ENCODE measurements at places on chromosomes 5 and 9.
A peak's percentile ranks its signal among the peaks of the same experiment; 100 is the strongest.

DNA sequence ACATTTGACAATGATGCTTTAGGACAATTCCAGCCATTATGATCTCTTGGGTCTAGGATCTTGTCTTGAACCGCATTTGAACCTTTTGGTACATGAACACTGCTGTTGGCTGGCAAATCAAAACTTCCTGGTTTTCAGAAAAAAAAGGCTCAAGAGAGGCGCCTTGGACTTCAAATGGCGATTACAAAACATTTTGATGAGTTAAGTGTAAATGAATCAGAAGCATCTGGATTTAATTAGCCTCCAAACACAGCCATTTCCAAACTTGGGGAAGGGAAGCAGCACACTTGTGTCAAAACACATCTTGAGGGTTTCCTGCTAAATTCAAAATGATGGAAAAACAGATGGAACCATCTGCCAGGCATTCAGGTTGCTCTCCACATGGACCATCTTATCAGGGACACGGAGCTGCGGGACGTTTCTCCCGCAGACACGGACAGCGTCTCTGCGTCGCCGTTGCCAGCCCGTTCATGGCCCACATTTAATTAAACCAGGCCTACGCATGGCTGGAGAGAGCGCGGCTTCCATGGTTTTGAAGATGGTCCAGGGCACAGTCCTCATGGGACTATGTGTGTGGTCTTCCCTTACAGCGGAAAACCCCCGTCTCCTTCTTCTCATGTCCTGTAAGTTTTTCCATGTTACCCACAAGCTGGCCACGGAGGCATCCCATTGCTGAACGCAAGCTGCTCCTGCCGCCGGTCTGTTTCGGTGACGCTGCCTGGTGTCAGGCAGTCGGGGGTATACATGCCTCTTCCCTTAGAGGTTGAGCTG, 55.8 kb upstream of the PTCH1 start:
- no peak for DNase-seq

DNA sequence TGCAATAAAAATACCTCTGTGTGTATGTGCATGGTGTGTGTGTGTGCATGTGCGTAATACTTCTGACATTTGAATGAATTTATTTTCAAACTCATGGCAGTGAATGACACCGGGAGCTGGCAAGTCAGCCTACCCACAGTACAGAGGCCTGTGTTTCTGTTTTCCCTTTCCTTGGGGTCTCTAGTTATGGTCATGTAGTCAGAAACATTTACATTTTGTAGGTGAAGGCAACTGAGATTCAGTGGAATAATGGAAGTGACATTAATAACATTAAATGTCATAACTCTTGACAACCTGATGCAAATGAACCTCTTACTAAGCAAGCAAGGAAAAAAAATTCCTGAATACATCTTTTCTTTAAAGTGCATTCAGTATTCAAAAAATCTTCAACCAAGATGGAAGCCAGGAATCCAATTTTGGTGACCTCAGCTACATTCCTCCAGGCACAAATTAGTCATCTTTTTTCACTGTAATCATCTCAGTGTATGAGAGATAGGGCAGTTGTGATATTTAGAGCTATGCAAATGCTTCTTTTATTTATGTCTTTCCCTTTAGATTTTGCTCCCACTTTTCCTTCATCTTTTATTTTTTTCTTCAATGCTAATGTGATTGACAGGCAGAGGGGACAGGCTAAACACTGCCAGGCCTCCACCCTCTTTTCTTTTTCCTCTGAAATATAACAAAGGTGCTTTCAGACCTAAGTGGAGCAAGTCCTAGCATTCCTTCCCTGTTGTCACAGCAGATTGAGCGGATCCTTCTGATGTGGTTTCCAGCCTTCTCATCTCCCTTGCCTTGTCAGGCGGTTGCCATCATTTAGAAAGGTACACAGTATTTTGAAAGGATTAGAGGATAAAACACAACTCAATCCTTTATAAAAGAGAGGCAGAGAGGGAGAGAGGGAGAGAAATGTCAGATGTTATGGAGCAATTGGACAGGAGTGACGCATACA, 569.8 kb upstream of the ADAMTS16 start:
- no peak for DNase-seq

GRCh38 chr5:149371296-149371962, 7.7 kb downstream of the IL17B start:
- DNase-seq, result peak; percentile 35

DNA sequence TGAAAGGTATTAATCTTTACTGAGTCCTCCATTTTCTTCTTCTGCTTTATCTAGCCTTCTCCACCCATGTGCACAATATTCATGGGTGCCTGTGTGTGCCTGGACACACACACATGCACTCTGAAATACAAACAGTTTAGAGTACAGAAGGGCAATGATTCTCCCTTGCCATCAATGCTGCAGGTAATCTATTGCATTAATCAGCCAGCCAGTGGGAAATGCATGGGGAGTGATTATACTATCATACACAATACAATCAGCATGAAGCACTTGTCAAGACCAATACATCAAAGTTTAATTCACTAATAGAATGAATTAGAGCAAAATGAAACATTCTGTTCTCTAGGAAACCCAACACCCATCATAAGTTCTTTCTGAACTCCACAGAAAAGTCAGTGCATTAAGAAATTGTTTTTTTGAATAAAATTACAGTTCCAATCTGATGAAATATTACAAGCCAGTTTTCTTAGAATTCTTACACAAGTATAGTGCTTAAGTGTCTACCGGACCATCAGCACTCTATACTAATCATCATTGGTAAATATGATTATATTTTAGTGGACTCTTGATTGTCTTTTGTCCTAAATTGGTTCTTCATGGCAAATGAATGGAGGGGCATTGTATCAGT, 172.2 kb downstream of the ZSWIM6 start:
- no peak for DNase-seq

GRCh38 chr5:103834216-103834615, 271.6 kb upstream of the NUDT12 start:
- DNase-seq, result no peak

DNA sequence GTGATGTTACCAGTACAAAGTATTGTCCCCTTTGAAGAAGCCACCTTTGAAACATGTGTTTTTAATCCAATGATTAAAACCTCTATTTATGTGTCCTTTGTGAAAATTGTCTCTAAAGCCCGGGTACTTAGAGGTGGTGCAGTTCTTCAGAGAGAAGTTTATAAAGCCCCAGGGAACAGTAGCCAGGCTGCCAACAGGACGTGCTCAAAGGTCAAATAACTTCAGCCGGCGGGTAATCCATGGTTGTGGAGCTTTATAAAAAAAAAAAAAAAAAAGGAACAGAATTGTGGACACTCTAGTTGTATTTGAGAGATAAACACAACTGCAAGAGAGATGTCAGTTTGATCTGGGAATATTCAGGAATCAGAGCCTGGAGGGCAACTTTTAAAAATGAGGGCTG, 57.9 kb upstream of the CTNND2 start:
- no peak for DNase-seq

DNA sequence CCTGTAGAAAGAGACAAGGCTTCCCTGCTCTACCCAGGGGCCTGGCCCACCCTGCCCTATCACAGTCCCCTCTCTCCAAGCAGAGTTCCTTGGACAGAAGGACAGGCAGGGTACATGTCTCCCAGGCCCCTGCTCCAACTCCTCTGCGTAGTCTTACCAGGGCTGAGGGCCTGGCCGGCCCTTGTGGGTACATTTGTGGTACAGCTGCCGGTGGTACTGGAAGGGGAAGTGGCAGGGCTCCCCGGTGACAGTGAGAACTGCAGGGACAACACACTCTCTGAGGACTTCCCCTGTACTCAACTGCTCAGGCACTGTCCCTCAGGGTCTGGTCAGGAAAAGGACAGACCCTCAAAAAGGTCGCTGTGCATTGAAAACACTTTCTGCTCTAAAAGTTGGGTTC, 3.6 kb downstream of the F12 start:
- no peak for DNase-seq

- no peak for DNase-seq
Observed at GRCh38 chr9:137250329-137251193, 525 bp upstream of the STPG3 start.

DNA sequence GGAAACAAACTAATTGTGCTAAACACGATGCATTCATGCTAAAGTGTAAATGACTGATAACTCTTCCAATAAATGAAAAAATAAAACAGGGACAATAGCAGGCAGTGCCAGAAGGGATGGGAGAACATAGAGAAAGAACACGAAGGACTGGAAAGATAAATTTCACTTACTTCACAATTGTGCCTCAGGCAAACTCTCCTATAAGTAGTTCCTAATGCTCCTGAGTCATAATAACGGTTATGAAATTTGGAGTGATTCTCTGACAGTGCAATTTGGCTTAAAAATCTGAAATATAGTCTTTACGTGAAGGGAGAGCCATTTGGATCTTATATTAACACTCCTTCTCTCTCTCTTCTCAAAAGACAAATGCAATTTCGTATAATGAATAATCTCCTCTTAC, 2218.5 kb downstream of the MAT2B start:
- no peak for DNase-seq

GRCh38 chr9:94210616-94211603, 48.2 kb upstream of the ZNF169 start:
- DNase-seq, result no peak

DNA sequence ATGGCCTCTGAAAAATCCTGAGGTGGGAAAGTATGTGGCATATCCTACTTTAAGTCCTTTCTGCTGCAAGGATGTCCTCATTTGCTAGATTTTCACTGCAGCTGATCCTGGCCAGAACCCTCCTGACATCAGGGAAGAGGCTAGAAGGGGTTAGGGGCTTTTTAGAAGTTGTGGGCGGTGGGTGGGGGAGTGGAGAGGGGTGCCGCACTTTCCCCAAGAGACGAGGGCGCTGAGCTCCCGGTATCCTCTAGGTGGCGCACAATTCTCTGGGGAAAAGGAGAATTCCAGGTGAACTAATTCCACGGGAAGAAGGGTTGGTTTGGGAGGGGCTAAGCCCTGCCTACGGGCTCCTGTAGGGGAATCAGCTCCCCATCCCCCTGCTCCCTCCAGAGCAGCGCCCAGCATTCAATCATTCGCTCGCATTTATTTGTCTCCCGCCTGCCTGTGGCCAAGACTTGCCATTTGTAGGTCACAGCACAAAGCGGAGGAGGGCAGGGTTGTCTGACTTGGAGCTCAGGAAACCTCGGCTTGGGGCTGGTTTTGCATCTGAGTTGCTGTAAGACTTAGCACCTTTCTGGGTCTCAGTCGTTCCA, 42.9 kb upstream of the HAND1 start:
- no peak for DNase-seq

DNA sequence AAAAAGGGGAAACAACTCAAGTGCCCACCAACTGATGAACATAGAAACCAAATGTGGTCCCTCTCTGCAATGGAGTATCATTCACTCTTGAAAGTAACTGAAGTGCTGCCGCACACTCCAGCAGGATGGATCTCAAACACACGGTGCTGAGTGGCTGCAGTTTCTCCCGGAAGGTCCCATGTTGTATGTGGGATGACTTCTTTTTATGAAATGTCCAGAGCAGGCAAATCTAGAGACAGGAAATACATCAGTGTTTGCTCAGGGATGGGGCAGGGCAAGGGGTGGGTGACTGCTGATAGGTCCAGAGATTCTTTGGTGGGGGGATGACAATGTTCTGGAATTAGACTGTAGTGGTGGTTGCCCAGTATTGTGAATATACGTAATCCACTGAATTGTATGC, 89.9 kb upstream of the ADAMTS2 start:
- DNase-seq, result no peak

DNA sequence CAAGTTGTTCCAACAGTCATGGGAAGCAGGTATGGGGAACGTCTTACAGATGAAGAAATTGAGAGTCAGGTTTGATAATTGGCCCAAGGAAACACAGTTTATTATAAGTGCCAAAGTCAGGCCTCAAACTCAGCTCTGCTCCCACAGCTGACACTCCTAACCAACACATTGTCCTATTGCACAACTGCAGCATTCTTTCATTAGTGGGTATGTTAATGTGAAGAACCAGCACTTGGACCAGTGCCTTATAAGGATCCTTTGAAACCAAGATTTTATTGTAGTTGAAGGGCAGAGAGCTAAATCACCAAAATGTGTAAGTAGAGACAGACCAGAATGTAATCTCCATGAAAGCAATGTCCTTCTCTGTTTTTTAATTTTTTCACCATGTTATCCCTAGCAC, 56.1 kb downstream of the GRIA1 start:
- DNase-seq, result peak; percentile 50

DNA sequence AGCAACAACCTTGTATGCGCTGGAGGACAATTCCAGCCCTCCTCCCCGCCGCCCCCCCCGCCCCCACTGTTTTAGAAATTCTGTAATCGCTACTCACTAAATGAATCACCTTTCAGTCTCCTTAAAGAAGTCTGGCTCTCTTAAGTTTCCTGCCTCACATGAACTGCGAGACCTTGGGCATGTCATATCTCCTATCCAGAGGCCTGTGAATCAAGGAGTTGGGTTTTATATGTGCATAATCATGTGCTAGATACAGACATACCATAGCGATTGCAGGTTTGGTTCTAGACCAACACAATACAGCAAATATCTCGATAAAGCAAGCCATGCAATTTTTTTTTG, 337 bp upstream of the DMAC1 start:
- no peak for DNase-seq

GRCh38 chr9:36770025-36770424, 197.3 kb downstream of the MELK start:
- no peak for DNase-seq

- no peak for DNase-seq
Observed at GRCh38 chr9:37922363-37923117, 18.6 kb upstream of the SLC25A51 start.

DNA sequence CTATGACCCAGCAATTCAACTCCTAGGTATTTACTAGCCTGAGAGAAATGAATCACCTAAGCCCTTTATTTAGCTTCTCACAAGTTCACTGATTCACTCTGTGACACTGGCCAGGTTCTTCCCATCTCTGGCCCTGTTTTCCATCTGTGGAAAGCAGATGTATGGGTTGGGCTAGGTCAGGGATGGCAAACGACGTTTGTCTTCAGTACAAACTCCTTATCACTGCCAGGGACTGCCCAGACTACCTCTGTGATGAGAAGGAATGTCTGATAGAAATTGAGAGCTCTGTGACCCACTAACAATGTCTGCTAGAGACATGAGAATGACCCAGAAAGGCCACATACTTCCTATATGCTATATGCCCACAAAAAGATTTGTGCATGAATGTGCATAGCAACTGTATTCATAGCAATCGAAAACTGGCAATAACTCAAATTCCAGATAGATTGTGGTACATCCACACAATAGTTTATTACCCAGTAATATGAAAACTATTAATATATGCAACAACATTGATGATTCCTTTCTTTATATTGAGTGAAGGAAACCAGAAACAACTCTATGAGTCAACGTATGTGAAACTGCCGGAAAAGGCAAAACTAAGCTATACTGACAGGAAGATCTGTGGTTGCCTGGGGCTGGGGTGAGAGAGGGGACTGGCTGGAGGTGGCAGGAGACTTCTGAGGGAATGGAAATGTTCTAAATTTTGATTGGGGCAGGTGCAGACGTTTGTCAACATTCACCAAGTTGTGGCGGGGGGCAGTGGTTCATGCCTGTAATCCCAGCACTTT, 32.0 kb upstream of the ADAM19 start:
- DNase-seq, result peak; percentile 57

GRCh38 chr5:51958473-51958872, 575.2 kb downstream of the ISL1 start:
- DNase-seq, result no peak

- DNase-seq, result peak; percentile 62
Observed at GRCh38 chr5:141343242-141343952, at the start of gene PCDHGA3. PCDHGA3 (plus strand) TSS chr5:141343829; CDS start chr5:141344034, 205 bp downstream.

Data from astrocyte of the spinal cord (primary cell).